ENCODE measurements at places on chromosomes 16 and 17.

DNA sequence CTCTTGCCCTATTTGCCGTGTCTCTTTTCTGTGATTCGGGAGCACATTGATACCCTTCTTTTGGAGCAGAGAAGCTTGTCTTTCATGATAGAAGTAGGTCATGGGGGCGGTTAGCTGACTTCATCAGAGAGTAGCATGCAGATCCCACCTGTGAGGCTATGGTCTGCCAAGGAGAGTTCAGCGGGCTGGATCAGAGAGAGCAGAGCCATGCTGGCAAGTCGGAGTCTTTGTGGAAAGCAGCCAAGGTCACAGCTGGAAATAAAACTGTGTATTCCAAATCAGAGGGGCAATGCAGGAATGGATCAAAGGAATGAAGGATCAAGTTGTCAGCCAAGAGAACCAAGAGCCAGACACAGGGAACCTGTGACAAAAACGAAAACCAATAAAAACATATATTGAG is 595.9 kb downstream of the WWOX start:
- no peak for DNase-seq

- DNase-seq = peak; percentile 43
These were observed 1.8 kb downstream of the KIAA0513 start for GRCh38 chr16:85029408-85029784.

DNA sequence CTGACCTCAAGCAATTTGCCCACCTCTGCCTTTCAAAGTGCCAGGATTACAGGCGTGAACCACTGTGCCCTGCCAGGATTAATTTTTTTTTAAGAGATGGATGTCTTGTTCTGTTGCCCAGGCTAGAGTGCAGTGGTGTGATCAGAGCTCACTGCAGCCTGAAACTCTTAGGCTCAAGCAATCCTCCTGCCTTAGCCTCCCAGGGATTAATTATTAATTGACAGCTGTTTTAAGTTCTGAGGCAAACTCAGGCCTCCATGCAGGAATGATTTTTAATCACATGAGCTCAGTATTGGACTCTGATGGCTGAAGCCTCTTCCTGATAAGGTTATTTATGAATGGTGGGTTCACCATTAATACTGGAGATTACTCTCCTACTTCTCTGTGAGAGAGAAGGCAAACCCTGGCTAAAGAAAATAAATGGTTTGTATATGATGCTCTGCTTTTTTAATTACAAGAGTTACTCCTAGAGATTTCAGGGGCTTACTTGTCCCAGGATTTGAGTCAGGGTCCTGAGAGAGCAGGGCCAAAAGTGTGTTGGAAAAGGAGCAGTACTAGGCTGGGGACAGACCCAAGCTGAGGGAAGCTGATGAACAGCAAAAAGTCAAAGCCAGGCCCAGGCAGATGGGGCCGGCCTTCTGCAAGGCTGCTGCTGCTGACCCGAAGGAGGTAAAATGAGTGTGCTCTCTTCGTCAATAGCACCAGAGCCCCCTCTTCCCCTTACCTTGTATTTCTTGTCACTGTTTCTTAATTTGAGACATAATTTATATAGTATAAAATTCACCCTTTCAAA is 56.9 kb upstream of the HAS3 start:
- DNase-seq = no peak

DNA sequence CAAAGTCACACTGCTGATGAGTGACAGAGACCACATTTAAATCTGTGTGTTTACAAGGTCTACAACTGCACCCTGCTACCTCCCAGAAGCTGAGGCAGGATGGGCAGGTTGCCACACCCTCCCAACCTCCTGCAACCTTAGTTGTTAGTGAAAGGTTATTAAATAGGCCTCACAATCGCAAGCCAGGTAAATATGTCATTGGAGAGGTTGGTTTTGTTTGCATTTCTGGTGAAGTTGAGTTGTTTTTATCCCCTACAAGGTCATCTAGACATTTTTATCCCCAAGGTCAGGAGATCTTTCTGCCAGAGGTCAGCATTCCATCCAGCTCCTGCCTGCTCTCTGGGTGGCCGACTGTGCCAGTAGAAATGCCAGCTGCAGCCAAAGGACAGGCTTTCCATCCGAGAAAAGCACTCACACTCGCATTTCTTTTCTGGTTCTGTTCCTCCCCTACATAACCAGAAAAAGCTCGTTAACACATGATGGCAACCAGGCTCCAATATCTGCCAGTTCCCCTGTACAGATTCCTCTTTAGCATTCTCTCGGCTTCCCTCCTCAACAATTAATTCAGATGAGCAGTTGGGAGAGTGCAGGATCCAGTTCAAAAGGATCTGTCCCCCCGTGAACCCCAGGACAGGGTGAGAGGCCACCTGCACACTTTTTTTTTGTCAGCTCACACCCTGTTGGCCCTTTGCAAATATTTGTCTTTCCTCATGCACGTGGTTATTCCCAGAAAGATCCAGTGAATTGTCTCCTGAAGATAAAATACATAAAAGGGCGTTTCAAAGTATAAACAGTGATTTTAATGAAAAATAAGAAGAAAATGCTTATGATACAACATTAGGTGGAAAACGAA is 562.8 kb downstream of the MAF start:
- no peak for DNase-seq

- no peak for DNase-seq
These were observed 342.2 kb upstream of the TNRC6C start for GRCh38 chr17:77616254-77616731.

DNA sequence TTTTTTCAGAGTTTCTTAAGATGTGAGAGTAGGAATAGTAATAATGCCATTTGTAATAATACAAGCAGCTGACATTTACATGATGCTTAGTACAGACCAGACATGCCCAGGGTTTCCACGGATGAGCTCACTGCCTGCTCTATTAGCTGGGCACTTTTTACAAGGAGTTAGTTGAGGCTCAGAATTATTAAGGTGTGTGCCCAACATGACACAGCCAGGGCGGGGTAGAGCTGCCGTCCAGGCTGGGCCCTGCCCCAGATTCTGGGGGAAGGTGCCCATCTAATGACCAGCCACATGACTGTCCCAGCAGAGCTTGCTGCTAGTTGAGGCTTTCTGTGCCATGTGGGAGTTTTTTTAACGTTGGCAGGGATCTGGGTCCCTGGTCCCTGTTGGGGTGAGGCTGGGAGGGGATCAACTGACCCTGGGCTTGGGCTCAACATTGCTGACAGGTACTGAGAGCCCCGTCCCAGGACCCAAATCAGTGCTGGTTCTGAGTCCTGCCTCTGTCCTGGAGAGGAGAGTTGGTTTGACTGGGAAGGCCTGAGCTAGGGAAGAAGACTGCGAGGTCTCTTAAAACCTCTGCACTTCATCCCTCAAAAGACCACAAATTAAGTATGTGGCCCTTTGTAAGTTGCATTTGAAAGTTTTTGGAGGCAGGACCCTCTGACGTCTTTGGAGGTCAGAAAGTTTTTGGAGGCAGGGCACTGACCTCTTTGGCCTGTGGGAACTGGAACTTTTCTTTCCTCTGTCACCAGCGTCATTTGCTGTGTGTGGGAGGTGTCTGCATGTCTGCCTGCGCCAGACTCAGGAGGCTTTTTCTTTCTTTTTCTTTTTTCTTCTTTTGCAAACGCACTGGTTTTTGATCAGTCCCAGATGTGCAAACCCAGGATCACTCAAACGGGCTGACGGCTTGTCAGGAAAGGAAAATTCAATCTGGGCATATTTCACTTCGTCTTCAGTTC is 2.2 kb downstream of the CRISPLD2 start:
- DNase-seq = no peak

- DNase-seq = no peak
These were observed 96.7 kb downstream of the SEC14L1 start for GRCh38 chr17:77237232-77238008.

- no peak for DNase-seq
These were observed 3.4 kb upstream of the CSNK1D start for GRCh38 chr17:82276938-82277337.

- no peak for DNase-seq
These were observed 11.0 kb downstream of the CSF3 start for GRCh38 chr17:40025991-40026815.

DNA sequence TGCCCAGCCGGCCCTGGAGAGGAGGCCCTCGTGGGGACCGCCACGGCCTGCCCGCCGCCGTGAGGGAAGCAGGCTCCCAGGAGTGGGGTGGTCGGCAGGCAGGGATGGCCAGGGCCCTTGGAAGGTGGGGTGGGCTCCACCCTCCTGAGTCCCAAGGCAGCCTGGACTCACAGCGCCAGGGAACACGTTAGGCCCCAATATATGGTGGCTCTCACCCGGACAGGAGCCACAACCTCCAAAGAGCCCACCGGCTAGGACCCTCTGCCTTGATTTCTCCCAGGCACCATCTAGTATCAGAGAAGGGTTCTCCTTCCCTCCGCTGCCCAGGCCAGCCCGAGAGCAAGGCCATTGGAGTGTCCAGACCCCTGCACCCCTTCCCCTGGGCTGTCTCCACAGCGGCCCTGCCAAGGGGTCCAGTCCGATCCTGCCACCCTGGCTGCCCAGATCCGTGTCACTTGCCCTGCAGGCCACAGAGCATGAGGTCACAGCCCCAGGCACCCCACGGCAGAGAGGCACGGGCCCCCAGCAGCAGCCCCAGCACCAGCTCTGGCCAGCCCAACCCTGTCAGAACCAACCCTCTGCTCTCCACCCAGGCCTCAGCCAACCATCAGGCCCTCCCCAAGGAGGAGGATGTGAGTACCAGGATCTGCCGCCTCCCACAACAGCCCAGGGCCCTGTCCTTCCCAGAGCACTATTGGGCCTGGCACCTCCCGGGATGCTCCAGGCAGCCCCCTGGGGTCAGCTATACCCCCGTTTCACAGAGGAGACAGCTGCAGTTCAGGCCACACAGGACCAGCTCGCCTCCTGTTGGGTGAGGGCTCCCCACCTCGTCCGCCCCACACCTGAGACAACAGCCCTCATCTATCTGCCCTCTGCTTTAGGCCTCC is 1.1 kb upstream of the AXIN1 start:
- no peak for DNase-seq

- DNase-seq = no peak
These were observed 3.6 kb downstream of the IRF8 start for GRCh38 chr16:85902366-85903155.

GRCh38 chr17:17749921-17750320 is 68.7 kb downstream of the RAI1 start:
- DNase-seq = no peak

DNA sequence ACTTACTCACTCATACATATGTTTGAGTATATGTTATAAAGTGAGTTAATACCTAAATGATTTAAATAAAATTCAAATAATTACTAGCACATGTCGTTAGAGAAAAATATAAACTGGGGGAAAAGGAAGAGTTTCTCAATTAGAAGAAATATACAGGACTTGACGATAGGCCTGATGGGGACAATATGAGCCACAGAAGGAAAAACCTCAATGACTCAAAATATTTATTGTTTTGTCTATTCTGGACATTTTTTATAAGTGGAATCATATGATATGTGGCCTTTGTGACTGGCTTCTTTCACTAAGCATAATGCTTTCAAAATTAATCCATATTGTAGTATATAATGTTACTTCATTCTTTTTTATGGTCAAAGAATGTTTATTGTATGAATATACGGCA is 339.2 kb upstream of the PMFBP1 start:
- DNase-seq = no peak

- DNase-seq = no peak
These were observed 12.8 kb upstream of the HSBP1 start for GRCh38 chr16:83794860-83795554.

GRCh38 chr17:40686192-40686591 is 17.4 kb downstream of the KRT24 start:
- no peak for DNase-seq

Data from stimulated activated CD8-positive, alpha-beta memory T cell treated with anti-CD3 and anti-CD28 coated beads, Interleukin-4, amount 100 ng/mL, for 4 hours (primary cell).